Foreskin fibroblast (primary cell): ENCODE measurements at places on chromosomes 6 and 20.

- peak; percentile 10 for DNase-seq
Measured at GRCh38 chr6:15927531-15928225, 201.2 kb upstream of the MYLIP start.

DNA sequence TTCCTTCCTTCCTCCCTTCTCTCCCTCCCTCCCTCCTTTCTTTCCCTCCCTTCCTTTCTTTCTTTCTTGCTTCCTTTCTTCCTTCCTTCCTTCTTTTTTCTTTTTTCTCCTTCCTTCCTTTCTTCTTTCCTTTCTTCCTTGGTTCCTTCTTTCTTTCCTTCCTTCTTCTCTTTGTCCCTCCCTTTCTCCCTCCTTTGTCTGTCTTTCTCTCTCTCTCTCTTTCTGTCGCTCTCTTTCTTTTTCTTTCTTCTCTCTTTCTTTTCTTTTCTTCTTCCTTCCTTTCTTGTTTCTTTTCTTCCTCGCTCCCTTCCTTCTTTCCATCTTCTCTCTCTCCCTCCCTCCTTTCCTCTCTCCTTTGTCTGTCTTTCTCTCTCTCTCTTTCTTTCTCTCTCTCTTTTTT, 601.9 kb upstream of the JAG1 start:
- DNase-seq = no peak

- peak; percentile 98 for DNase-seq
Measured at GRCh38 chr20:371755-372542, 8.6 kb upstream of the TRIB3 start.

- no peak for DNase-seq
Measured at GRCh38 chr20:17485017-17485416, 46.2 kb downstream of the BFSP1 start.

DNA sequence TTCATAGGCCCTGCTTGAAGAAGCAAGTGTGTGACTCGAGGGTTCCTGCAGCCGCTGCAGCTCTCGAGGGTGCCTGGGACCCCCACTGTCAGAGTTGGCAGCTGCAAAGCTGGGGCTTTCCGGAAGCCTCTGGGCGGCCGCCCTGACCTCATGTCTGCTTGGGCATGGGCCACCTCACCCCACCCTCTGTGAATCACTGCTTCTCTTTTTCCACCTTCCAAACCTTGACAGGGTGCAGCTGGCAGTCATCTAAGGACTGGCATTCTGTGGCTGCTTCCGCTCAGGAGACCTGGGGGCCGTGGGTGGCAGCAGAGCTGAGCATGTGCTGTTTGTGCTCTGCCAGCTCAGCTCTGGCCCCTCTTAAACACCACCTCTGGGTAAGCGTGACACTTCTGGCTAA, 32.0 kb downstream of the ERMARD start:
- DNase-seq = no peak

GRCh38 chr6:56843476-56844349, 111.2 kb upstream of the BEND6 start:
- DNase-seq = peak; percentile 95

DNA sequence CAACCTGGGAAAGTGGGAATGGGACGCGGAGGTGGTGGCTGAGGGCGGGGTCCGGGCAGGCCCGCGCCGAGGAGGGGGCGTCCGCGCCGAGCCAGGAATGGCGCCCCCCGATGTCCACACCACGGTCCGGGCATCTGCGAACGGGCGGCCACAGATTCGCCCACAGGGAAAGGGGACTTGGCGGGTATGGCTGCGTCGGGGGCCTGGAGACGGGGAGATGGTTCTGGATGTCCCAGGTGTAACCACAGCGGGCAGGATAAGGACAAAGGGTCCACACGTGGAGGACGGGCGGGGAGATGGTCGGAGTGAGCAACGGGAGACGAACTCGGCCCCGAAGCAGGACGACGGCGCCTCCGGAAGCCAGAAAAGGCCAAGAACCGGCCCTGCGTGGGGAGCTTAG, 124.6 kb downstream of the WDR27 start:
- DNase-seq = no peak

GRCh38 chr20:32982617-32983458, 21.4 kb downstream of the SUN5 start:
- peak; percentile 12 for DNase-seq

DNA sequence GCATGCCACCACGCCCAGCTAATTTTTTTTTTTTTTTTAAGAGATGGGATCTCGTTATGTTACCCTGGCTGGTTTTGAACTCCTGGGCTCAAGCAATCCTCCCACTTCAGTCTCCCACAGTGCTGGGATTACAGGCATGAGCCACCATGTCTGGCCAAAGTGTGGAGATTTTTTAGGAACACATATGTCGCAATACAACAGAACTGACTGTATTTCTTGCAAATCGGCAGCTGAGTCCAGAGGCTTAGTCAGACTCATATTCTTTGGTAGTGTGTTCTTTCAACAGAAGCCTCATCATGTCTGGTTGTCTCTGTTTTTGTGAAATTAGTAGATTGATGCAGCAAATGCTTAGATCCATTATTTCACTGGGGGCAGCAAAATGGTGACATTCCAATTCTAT, 23.9 kb upstream of the CD164 start:
- peak; percentile 89 for DNase-seq

- peak; percentile 53 for DNase-seq
Measured at GRCh38 chr20:10177326-10177725, 41.3 kb upstream of the SNAP25 start.

GRCh38 chr6:32332433-32332832, 39.3 kb downstream of the TSBP1 start:
- DNase-seq = no peak

DNA sequence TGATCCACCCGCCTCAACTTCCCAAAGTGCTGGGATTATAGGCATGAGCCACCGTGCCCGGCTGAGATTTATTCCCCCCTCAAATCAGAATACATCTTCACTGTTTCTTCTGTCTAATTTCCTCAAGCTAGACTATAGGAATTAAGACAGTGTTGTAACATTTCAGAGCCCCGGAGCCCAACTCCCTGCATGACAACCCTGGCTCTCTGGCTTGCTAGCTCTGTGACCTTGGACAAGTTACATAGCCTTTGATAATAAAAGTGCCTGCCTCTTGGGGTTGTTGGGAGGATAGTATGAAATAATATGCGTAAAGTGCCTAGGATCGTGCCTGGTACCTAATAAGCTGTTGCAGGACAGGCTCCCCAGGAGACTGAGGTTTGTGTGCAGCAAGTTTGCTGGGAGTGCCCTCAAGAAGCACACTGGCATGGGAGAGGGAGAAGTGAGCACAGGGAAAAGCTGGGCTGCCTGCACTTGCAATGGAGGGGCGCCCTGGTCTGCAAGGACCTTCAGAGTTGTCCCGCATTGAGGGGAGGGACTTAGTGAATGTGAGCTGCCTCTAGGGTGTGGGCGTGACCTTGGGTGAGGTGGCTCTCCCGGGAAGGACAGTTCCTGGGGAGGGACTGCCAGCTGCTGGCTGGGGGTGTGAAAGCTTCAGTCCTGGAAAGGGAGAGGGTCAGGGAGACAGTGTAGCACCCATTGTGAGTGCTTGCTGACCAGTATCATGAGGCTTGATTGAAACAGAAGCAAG, 43.4 kb downstream of the TAF8 start:
- DNase-seq = no peak

- DNase-seq = no peak
Measured at GRCh38 chr20:6622041-6622440, 145.4 kb upstream of the BMP2 start.

GRCh38 chr20:48283470-48284110, 498.3 kb upstream of the SULF2 start:
- DNase-seq = peak; percentile 93

DNA sequence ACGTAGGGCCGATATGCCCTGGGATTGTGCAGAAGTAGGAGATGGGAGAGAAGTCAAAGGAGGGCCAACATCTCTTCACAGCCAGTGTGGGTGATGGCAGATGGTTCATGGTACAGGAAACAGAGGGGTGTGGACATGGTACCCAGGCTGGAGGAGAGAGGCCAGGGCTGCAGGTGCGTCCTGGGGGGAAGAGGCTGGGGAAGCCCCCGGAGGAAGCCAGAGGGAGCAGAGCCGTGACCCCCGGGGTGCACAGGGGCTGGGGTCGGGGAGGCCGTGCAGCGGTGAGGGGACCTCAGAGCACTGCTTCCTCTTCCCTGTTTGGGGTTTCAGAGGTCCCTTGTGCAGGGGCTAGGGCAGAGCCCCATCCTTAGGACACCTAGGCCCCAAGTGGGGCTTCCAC, 11.2 kb upstream of the ZBTB46 start:
- DNase-seq = no peak

- peak; percentile 54 for DNase-seq
Measured at GRCh38 chr6:52361414-52361944, 472 bp upstream of the PAQR8 start.

- peak; percentile 68 for DNase-seq
Measured at GRCh38 chr6:36196113-36196879, at the start of gene BRPF3. Gene BRPF3, plus strand, starts transcription at chr6:36196744. Its CDS starts 3,579 bp downstream, at chr6:36200323.

DNA sequence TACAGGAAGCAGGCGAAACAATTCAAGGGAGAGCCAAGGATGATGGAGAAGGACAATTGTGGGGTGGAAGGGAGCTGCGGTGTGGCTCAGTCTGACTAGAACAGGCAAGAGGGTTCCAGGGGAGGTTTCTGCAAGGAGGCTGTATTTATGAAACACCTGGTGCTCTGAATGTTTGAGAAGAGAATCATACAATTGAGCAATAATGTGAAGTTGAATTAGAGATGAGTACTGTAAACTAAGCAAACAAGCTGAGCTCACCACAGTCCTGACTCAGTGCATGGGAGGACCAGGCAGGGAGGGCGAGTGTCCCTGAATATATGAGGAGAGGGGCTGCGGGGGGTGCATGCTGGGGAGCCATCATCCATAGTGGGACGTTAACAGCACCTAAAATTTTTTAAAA, 279.7 kb downstream of the KIF16B start:
- DNase-seq = peak; percentile 41

DNA sequence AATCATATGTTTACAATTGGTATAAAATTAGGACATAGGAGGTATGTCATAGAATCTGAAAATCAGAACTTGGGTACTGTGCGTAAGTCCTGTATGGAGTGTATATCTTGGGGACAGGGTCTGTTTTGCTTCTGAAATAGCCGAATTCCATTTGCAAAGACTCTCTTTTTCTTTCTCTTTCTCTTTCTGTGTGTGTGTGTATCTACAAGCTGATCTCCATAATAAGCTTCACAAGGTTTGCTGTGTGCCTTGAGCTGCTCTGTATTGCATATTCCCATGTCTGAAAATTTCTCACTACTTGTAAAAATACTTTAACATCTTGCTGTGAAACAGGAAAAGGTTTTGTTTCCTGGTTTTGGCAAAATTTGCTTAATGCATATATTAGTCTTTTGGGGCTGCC, 29.5 kb downstream of the STX11 start:
- DNase-seq = no peak

GRCh38 chr20:43926287-43927050, 11.8 kb downstream of the TOX2 start:
- DNase-seq = no peak

DNA sequence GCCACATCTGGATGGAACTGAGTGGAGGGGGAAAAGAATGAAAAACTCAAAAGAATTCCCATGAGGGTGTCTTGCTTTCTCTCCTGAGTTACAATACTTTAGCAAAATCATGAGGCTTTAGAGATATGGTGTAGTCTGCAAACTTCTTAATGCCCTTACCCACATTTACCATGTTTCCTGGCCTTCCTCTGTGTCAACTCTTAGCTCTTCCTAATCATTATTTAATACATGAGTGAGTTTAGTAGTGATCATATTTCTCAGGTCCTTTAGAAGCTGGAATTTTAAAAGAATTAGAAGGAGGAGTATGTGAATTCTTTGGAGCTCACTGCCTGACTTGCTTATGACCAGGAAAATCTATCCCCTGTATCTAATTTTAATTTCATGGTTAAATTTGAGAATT, 39.0 kb downstream of the STX11 start:
- no peak for DNase-seq

- peak; percentile 84 for DNase-seq
Measured at GRCh38 chr6:30544666-30545272, 11.5 kb downstream of the GNL1 start.

DNA sequence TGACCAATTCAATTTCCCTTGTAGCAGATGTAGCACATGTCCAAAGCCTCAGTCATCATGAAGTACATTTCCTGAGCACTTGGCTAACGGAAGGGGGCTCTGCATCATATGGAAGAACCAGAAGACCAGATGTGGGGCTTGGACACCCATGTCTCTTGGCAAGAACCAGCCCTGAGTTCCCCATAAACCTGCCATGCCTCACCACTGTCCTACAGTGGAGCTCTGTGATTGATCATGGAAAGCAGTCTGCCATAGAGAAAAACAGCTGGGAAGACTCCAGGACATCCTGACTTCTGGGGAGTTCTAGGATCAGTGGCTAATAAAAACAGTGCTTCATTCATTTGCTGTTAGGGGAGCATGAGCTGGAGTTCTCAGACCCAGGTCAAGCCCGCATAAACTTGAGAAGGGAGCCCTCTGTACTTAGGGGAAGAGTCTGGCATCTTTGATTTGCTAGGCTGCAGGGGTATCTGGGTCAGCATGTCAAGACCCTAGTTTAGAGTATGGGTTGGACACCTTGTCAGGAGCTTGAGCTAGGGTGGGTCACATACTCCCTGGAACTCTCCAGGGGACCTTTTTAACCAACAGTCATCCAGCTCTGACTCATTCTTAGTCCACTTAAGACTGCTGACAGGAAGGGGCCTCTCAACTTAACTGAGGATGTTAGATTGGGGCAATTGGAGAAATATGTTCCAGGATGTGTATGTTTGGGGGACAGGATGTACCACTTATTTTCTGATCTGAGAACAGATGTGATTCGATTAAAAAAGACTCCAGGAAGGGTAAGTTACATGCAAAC, 26.3 kb upstream of the TRAM2 start:
- peak; percentile 88 for DNase-seq

GRCh38 chr20:38260378-38261053, at the start of gene KIAA1755:
Gene KIAA1755, minus strand, starts transcription at chr20:38260735. Its CDS starts 235 bp downstream, at chr20:38260500.
- DNase-seq = no peak

- DNase-seq = peak; percentile 77
Measured at GRCh38 chr6:26003102-26003694, 40.6 kb downstream of the TRIM38 start.

- DNase-seq = no peak
Measured at GRCh38 chr20:20331817-20332216, 36.1 kb upstream of the INSM1 start.

DNA sequence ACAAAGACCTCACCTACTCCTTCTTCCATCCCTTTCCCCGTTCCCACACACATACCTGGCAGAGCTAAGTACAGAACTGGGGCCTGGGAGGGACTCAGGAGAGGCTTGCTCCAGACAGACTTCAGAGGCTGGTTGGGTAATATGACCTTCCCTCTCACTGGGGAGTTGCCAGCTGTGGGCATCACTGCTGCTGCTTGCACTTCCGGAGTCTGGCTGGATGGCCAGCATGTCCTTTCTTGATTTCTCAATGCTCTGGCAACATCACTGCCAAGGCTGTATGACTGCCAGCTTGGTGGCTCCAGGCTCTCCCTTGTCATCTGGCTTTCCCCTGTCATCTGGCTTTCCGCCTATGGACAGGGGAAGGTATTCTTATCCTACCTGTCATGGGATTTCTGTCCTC, 47.8 kb downstream of the CDH22 start:
- no peak for DNase-seq

- DNase-seq = peak; percentile 52
Measured at GRCh38 chr6:151690768-151691562, 116.5 kb upstream of the ESR1 start.

- DNase-seq = no peak
Measured at GRCh38 chr20:50213531-50214106, 23.0 kb downstream of the CEBPB start.

- DNase-seq = no peak
Measured at GRCh38 chr20:32711346-32711745, 31.9 kb downstream of the COMMD7 start.

- DNase-seq = peak; percentile 91
Measured at GRCh38 chr6:38567436-38567835, 72.3 kb downstream of the BTBD9 start.
